Stimulated activated CD8-positive, alpha-beta memory T cell treated with anti-CD3 and anti-CD28 coated beads, Interleukin-15, amount 100 ng/mL, for 48 hours (primary cell): ENCODE measurements at places on chromosomes 2 and 18.

GRCh38 chr18:24051031-24051947 lies 36.7 kb downstream of the TTC39C start:
- no peak for DNase-seq

DNA sequence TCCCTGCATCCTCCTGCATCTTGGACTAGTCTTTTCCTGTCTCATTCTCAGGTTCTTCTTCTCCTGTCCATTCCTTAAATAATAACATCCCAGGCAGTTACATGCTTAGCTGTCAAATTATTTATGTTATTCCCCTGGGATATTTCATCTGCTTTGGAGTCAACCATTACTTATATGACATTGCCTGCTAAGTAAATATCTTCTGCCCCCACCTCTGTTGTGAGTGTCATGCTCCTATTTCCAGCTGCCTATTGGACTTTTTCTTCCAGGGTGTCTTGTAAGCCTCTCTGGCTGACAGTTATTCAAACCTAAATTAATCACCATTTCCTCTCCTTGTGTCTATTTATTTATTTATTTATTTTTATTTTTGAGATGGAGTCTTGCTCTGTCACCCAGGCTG lies 124.7 kb upstream of the RASGRP3 start:
- DNase-seq, result no peak

DNA sequence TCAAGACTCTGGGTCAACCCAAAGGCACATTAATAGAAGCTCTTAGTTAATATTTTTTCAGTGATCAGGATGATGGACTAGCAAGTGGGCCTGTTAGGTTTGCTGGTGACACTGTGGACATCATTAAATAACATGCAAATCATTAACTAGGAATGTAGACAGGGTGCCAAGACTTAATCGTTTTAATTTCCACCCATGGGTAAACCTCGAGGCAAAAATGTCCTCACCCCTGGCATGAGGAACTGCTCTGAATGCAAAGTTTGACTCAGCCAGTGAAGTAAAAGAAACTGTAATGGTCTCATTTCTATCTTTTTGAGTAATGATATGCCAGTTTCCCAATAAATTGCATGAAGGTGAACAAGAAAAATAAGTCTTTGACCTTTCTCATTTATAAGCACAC lies 152.6 kb upstream of the MEX3C start:
- no peak for DNase-seq

DNA sequence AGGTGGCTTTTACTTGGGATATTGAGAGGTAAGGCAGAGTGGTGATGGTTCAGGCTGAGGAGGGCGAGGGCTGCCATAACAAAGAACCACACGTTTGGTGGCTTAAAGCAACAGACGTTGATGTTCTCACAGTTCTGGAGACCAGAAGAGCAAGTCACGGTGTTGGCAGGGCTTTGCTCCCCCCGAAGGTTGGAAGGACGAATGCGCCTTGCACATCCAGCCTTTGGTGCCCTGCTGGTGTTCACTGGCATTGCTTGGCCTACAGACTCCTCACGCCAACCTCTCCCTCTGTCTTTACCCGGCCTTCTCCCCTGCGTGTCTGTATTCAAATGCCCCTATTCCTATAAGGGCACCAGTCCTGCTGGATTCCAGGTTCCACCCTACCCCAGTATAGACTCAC lies 125.4 kb downstream of the TPO start:
- no peak for DNase-seq

GRCh38 chr2:103525756-103526155 lies 763.9 kb downstream of the TMEM182 start:
- no peak for DNase-seq

DNA sequence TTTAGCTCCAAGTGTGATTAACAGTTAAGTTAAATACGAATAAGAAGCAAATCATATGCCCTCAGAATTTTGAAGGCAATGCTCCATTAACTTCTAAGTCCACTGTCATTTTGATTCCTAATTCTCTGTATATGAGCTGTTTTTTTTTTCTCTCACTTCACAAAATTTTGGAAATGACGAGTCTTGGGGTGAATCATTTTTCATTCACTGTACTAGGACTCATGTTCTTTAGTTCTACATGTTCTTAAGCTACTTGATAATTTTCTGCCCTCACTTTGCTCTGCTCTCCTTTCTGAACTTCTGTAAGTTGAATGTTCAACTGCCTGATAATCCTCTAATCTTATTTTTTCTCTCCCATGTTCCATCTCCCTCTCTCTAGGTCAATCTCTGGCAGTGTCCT lies 141.0 kb downstream of the THADA start:
- DNase-seq, result no peak

GRCh38 chr18:25621144-25621543 lies 269.2 kb upstream of the ZNF521 start:
- no peak for DNase-seq

GRCh38 chr2:228261546-228261945 lies 80.1 kb upstream of the SPHKAP start:
- no peak for DNase-seq
